Epithelial cell of umbilical artery (primary cell): ENCODE measurements at places on chromosomes 7 and 10. TPM values are rescaled to one million over a fixed set of nuclear protein-coding genes. Genes with fewer than 3 reads are reported as not detected.

PRLHR gene
- total RNA-seq: not detected in 2 replicates

WEE2 gene
- total RNA-seq: not detected in 2 replicates

ACBD7 gene
- 1.3 and 4.6 TPM in 2 replicates for total RNA-seq

ALDH18A1 gene
- total RNA-seq: 97.4 and 134 TPM in 2 replicates

HOXA5 gene
- 4.2 and 9.6 TPM in 2 replicates for total RNA-seq

ETV1 gene
- total RNA-seq: 7.8 and 8.1 TPM in 2 replicates

OR2A7 gene
- 0.46 TPM in 1 of 2 replicates, not detected in the other for total RNA-seq

LRRC17 gene
- total RNA-seq: 106 and 124 TPM in 2 replicates

NACAD gene
- total RNA-seq: under 0.01 and 0.32 TPM in 2 replicates

SFTPD gene
- not detected in 2 replicates for total RNA-seq

ORAI2 gene
- 63.3 and 125 TPM in 2 replicates for total RNA-seq

FBXO24 gene
- under 0.01 and 0.15 TPM in 2 replicates for total RNA-seq

OR6V1 gene
- not detected in 2 replicates for total RNA-seq

PPP1R3C gene
- total RNA-seq: 1.9 and 5.9 TPM in 2 replicates

COL13A1 gene
- total RNA-seq: 15.6 and 37.2 TPM in 2 replicates

IFRD1 gene
- total RNA-seq: 35.4 and 41.9 TPM in 2 replicates

PDLIM1 gene
- 20.1 and 32.7 TPM in 2 replicates for total RNA-seq

CCDC186 gene
- total RNA-seq: 12.7 and 15.3 TPM in 2 replicates

DUS4L gene
- total RNA-seq: 7.1 and 7.8 TPM in 2 replicates

NPSR1 gene
- not detected in 2 replicates for total RNA-seq

ADAM8 gene
- 0.32 and 1.1 TPM in 2 replicates for total RNA-seq

PLEKHS1 gene
- not detected in 2 replicates for total RNA-seq

ANXA8 gene
- 0.30 TPM in 1 of 2 replicates, not detected in the other for total RNA-seq

UNC5B gene
- total RNA-seq: 10.6 and 15.3 TPM in 2 replicates

SSC4D gene
- 0.65 and 0.76 TPM in 2 replicates for total RNA-seq

TRAPPC14 gene
- 5.5 and 6.2 TPM in 2 replicates for total RNA-seq

CALD1 gene
- 248 and 255 TPM in 2 replicates for total RNA-seq

GPR141 gene
- not detected in 2 replicates for total RNA-seq

PSD gene
- total RNA-seq: under 0.01 and 0.46 TPM in 2 replicates

CTAGE4 gene
- 0.30 TPM in 1 of 2 replicates, not detected in the other for total RNA-seq

SPDYE2B gene
- total RNA-seq: not detected in 2 replicates

CADPS2 gene
- total RNA-seq: 41.9 and 47.7 TPM in 2 replicates

VIM gene
- 4,629 and 5,225 TPM in 2 replicates for total RNA-seq

FGL2 gene
- under 0.01 and 0.76 TPM in 2 replicates for total RNA-seq
